ENCODE measurements at places on chromosomes 5 and 9.

- DNase-seq, result no peak
These were observed 886.8 kb upstream of the SEMA6A start for GRCh38 chr5:117461403-117461802.

- no peak for DNase-seq
These were observed 444.9 kb upstream of the CYLC2 start for GRCh38 chr9:102550266-102550665.

- no peak for DNase-seq
These were observed 200.4 kb downstream of the ARHGAP26 start for GRCh38 chr5:142970440-142971030.

DNA sequence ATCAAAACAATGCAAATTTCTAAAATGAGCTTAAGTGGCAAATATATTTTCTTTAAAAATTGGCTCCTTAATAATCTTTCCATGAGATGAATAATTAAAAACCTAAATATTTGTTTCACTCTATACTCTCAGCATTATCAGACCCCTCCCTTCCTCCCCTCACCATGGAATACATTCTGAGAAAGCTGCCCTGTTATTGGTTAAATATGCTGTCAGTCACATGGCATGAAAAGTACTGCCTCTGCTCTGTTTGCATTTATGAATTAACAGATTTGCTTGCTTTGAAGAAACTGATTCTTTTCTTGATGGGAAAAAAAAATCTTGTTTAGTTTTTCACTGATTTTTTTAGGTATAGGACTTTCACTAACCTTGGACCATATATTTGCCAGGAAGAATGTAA lies 17.0 kb upstream of the RPS23 start:
- DNase-seq, result no peak

DNA sequence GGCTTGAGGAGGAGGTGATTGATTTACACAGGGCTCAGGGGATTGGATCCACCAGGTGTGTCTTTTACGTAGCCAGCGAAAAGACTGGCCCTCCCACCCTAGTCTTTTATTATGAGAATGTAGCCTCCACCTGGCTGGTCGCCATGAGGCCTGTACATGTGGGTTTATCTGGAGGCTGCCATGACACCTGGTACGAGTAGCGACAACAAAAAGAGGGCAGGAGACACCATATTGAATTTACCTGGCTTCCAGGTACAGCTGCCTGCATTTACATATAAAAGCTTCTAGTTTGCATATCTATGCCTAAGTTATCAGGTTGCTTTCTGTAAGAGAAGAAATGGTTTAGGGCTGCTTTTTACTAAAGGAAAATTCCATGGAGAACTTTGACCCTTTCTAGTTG lies 1173.7 kb upstream of the SEMA6A start:
- DNase-seq, result no peak

DNA sequence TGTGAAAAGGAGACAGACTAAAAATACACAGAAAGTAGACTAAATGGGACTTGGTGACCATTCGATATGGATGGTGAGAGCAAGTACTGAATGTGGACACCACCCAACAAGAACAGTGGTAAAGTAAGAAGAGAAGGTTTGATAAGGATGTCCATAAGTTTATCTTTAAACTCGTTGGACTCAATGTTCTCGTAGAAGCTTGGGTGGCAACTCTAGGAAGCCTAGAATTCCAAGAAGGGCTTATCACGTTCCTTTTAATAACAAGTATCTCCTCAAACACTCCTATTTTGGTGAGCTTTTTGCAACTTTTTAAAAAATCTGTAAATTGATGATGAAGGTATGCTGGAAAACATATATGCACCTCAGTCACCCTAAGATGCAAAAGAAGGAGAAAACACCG lies 108.6 kb upstream of the CDH6 start:
- DNase-seq, result no peak

DNA sequence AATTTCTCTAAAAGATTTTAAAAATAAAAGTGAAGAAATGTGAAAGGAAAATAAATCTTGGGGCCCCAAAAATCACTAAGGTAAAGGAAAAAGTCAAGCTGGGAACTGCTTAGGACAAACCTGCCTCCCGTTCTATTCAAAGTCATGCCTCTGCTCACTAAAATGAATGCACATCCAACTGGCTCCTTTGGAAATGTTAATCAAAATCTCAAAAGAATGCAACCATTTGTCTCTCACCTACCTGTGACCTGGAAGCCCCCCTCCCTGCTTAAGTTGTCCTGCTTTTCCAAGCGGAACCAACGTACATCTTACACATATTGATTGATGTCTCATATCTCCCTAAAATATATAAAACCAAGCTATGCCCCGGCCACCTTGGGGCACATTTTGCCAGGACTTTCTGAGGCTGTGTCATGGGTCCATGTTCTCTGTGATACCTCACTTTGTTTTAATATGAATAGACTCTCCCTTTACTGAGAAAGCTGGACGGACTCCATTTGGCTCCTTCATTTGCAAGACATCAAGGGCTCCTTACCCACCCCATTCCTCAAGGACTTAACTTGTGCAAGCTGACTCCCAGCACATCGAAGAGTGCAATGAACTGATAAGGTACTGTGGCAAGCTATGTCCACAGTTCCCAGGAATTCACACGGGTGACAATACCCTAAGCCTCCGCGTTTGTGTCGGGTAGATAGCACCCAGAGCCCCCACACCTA lies 164.3 kb downstream of the SMC2 start:
- DNase-seq, result no peak

DNA sequence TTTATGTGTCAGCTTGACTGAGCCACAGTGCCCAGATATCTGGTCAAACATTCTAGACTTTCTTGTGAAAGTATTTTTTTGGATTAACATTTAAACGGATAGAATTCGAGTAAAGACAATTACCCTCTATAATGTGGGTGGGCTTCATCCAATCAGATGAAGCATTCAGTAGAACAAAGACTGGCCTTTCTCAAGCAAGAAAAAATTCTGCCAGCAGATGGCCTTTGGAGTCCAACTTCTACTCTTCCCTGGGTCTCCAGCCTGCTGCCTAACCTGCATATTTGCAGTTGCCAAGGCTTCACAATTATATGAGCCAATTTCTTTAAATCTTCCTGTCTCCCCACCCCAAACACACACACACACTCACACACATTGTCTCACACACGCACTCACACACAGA lies 86.4 kb downstream of the MED10 start:
- no peak for DNase-seq

GRCh38 chr5:11000515-11001353 lies 239.7 kb upstream of the DAP start:
- no peak for DNase-seq

- DNase-seq, result no peak
These were observed 122.7 kb downstream of the ST8SIA4 start for GRCh38 chr5:100780376-100780870.

GRCh38 chr9:77375956-77376532 lies 198.7 kb downstream of the VPS13A start:
- DNase-seq, result no peak

- no peak for DNase-seq
These were observed 16.3 kb downstream of the PAM start for GRCh38 chr5:102771435-102771834.

DNA sequence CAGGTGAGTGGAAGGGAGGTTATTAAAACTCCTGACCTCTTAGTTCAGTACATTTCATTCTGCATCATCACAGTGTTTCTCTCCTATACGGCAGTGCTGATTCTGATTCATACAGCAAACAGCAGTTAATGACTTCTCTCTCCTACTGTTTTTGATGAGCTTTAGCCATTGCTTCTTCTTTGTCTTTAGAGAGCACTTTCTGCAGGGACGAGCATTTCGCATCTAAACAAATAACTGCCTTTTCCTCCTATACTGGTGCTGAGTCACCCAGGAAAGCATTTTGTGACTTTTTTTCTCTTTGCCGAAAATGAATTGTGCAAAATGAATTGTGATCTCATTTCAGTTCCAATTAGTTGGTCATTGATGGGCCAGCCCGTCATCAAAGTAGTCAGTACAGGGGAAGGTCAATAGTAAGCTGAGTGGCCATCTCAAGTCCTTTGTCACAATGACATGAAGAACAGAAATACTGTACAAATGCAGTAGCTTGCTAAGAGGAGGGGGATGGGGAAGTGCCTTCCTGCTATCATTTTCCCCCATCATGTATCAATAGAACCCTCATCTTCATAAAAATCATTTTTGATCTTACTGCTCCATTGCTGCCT lies 98.5 kb downstream of the INSYN2B start:
- no peak for DNase-seq

DNA sequence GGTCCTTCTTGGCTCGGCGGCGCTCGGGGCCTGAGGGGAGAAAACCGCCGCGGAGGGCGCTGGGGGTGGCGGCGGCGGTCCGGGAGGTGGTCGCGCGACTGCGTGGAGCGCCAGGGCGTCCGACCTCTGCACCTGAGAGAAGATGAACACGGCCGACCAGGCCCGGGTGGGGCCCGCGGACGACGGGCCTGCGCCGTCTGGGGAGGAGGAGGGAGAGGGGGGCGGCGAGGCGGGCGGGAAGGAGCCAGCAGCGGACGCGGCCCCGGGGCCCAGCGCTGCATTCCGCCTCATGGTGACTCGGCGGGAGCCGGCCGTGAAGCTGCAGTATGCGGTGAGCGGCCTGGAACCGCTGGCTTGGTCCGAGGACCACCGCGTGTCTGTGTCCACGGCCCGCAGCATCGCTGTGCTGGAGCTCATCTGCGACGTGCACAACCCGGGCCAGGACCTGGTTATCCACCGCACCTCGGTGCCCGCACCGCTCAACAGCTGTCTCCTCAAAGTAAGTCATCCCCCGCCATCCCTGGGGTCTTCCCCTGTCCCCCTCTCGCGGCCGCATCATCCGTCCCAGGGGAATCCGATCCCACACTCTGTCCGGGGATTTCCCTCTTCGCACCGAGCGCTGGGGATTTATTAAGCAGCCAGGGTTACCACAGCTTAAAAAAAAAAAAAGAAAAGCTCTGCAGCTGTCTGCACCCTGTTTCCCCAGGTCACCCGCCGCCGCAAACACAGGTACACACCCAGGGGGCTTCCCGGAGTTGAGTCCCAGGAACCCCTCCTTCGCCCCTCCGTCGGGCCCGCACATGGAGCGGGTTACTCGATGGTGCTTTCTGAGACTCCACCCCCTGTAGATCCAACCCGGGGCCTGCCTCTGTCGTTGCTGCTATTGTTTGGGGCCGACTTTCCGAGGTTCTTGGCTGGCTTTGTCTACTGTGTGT lies at the start of gene GTF3C4:
Gene GTF3C4, plus strand, starts transcription at position 8 of the 935 bp plus-strand sequence. Its CDS starts 135 bp downstream, at position 143.
- DNase-seq, result peak; percentile 64

GRCh38 chr5:72234265-72234700 lies 85.8 kb downstream of the MRPS27 start:
- no peak for DNase-seq

DNA sequence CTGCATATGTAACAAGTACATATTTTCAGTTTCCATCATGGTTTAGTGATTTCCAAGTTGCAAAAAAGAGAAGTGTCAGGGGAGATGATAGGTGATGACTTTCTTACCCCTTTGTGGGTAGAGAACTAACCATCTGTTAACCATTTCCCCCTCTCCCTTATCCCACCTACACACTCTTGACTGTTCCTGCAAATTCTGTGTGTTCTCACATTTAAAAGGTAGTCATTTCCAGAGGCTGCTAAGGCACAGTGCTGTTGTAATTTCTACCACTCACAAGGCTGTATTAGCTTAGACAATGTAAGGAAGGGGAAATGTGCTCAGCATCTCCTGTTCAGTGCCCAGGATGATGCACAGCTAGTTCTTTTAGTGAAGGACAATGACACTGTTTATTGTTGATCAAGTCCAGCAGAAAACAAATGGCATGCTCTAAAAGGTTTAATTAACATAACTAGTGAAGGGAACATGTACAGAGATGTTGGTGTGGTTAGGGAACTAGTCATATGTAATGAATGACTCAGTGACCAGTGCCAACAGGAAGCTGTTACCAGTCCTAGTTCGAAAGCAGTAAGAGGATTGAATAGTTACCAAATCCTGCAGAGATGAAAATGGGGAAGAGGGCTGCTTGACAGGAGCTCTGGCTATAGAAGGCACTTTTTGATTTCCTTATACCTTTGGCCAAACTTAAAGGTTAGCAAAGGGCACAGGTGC lies 165.1 kb downstream of the PLK2 start:
- no peak for DNase-seq

DNA sequence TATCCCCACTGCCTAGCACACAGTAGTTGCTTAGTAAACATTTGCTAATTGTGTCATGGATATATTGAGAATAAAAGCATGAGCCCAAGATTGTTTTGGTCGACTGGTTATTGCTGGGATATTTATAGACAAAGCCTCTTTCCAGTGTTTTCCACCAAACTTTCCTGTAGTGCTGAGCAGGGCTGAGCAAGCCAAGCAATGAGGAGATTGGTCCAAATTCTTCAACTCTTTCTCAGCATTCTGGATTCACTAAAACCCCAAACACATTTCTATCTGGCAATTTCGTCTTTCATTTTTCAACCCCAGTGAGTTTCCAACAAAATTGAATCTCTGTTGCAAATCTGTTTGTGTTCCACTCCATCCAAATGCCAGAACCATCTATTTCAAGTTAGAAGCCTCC lies 31.9 kb upstream of the TARS1 start:
- no peak for DNase-seq

DNA sequence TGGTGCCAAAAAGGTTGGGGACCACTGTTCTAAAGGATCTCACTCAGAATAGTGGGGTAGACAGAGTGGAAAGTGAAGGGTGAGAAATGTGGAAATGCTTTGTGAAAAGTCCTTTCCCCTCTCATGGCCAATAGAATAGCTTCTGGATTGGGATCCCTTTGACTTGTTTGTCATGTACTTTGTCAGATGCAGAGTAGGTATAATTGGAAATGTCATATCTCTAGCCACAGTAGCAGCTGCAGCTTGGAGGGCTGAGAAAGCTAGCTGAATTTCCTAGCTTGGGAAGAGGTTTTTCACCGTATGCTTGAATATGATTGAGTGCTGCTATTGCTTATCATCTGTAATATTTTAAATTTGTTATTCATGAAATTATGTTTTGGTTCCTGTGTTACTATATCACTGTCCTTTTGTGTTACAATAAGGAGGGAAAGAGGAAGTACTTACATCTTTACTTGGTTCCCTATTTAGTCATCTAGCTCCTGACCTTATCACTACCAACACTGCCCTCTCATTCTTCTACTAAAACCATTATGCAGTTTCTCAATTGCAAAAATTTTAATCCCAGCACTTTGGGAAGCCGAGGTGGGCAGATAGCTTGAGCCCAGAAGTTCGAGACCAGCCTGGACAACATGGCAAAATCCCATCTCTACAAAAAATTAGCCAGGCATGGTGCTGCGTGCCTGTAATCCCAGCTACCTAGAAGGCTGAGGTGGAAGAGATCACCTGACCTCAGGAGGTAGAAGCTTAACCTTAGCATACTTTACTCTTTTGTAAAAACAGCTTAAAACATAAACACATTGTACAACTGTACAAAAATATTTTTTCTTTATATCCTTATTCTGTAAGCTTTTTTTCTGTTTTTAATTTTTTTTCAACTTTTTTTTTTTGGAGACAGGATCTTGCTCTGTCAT lies 12.4 kb downstream of the SLC30A5 start:
- no peak for DNase-seq

DNA sequence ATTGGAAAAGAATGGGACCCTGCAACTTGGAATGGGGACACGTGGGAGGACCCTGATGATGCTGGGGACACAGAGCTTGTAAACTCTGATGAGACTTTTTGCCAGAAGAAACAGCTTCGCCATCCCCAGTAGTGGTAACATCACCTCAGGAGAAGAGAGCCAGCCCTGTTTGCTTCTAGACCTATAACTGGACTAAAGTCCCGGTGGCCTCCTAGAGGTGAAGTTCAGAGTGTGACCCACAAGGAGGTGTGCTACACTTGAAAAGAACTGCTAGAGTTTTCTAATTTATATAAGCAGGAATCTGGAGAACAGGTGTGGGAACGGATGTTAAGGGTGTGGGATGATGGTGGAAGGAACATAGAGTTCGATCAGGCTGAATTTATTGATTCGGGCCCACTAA lies 19.8 kb downstream of the NSA2 start:
- no peak for DNase-seq

GRCh38 chr5:39934830-39935229 lies 510.1 kb upstream of the DAB2 start:
- DNase-seq, result no peak

- DNase-seq, result peak; percentile 73
These were observed 6.1 kb downstream of the SAPCD2 start for GRCh38 chr9:137064027-137064879.
